ENCODE measurements at places on chromosomes 4 and X. TPM values are rescaled to one million over a fixed set of nuclear protein-coding genes. Genes with fewer than 3 reads are reported as not detected.

DNA sequence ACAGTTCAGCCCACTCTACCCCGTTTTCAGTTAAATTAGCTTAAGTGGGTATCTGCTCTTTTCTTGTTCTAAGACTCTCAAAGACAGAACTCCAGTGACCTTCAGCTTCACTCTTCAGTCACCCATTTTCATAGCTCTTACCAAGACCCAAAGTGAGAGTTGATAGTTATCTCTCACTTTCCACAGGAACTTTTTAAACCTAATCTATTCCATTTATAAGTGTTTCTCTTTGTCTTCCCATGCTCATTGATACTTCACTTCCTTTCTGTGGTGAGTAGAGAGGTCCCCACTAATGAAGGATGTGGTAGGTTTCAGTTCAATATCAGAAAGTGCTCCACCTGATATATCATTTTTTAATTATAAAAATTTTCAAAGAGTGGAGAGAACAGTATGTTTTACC lies 33.4 kb downstream of the COX18 start:
- DNase-seq = no peak

DNA sequence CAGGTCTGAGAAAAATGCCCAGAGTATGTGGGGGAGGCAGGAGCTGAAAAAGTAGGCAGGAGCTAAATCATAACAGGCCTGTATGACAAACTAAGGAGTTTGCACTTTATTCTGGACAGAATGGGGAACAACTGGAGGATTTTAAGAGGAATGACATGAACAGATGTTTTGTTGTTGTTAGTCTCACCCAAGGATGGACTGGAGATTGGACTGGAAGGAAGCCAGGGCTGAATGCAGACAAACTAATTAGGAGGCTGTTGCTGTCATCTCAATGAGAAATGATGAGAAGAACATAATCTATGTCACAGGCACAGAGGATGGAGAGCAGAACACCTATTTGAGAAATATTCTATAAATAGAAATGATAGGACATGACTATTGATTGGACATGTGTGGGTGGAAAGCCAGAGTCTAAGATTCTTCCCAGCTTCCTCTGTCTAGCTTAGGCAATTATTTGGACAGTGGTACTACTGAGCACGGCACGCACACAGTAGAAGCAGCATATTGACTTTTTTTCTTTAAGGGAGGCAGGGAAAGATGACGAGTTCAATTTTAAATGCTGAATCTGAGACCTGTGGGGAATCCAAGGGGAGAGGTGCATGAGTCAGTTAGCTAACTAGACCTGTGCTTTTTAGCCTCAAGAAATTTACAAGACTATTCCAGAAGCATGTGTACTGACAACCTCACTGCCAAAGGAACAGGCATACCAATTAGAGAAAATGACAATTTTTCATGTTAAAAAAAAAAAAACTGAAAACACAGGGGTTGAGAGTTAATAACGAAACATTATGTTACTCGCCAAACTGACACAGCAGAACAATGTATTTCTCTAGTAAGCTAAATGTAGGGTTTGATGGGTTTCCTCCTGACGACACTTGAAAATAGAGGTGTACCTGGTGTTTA lies 963 bp upstream of the USO1 start:
- DNase-seq = no peak

GRCh38 chr4:18937080-18937479 lies 915.5 kb upstream of the LCORL start:
- DNase-seq = no peak

DNA sequence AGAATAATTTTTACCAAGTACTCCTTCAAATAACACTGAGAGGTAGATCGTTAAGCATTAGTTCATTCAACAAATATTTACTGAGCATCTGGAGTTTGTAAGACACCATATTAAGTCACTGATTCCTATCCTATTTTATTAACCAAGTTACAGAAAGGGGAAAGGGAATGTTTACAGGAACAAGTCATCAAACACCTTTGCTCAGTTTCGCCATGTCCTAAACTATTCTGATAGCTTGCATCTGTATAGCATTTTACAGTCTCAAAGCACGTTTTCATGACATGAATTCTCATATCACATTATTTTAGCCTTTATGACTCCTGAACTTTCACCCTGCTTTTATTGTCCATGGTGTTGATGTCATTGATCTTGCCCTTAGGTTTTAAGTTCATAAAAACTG lies 89.2 kb downstream of the AREG start:
- no peak for DNase-seq

DNA sequence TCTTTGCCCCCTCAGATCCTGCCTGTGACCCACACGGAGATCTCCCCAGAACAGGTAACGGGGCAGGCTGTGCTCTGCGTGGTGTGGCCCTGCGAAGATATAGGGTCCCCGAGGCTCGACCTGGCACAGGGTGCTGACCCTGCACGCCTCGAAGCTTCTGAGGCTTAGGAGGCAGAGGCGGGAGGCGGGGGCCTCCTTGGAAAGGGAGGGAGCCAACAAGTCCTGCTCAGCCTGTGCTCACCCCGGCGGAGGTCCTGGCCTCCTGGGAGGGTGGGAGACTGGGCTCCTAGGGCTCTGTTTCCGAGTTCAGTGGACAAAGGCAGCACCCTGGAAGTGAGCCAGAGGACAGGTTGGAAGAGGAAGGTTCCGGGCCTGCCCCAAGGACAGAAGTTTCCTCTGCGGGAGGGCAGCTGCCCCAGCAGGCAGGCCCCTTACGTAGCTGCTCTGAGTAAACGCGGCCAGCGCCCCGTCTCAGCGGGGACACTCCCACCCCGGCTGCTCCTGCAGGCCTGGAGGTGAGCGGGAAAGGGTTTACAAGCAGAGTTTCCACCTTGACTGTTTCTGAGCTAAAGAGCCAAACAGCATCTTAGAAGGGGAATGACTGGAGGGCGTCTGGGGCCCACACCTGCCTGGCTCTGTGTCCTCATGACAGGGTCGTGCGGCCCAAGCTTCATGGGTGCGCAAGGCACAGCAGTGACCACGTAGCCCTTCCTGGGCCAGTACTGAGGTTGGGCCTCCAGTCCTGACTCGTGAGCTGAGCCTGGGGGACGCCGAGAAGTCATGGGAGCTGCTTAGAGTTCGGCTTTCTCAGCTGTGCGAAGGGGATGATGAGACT lies 16.1 kb downstream of the TMEM175 start:
- DNase-seq = no peak

- DNase-seq = no peak
These were observed 45.9 kb upstream of the ALG13 start for GRCh38 chrX:111634823-111635729.

DNA sequence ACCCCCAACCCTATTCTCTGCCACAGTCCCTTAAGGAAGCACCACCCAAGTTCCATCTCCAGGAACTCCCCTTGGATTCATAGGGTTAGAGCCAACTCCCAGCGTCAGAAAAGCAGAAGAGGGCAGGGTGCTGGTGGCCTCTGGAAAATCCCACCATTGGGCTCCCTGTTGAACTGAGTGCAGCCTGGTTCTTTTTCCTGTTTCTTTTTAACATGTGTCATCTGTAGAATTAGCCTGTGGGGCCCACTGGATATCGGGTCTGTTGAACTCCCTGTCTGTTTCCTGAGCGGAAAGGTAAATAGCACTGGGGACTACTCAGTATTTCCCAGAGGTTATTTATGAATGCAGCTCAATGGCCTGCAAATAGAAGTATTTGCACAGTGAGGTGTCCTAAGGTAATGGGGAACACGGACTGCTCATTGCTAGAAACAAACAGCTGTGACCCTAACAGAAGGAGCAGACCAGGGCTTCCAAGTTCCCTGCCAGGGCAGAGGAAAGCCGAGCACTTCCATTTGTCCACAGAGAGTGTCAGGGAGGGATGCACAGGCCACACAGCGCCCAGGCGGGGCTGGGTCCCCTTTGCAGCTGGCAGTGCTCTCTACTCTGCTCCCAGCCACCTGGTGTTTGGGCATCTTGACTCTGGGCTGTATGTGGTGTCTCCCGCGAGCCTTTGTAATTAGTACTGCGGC lies 102.6 kb downstream of the FHDC1 start:
- no peak for DNase-seq

DNA sequence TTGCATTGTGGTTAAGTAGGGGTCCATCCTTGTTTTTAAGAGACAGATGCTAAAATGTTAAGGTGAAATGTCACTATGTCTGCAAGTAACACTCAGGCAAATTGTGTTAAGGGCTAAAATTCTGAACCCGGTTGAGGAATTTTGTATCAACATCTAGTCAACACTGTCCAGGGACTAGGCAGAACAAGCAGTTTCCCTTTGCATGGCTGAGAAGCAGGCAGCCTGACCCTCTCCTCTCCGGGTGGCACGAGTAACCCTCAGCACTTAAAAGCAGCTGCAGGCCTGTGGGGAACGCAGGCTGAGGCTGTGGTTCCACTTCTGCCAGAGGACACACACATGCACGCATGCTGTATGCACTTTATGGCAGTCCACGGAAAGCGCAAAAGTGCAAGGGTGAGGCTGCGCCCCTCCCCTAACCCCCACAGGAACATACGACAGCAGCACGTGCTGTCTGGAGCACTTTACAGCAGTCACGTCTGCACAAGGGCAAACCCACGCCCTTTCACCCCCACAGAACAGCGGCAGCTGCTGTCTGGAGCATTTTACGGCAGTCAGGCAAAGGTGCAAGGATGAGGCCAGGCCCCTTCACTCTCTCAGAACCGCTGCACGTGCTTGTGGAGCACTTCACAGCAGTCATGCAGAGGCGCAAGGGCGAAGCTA lies 619 bp upstream of the MPC1L start:
- no peak for DNase-seq

- peak; percentile 60 for DNase-seq
These were observed 334 bp upstream of the POU4F2 start for GRCh38 chr4:146638333-146638785.

GRCh38 chrX:132968296-132968949 lies 10.0 kb upstream of the HS6ST2 start:
- no peak for DNase-seq

- DNase-seq = no peak
These were observed 47.9 kb downstream of the RGS12 start for GRCh38 chr4:3340700-3341083.

- no peak for DNase-seq
These were observed 335.9 kb upstream of the AR start for GRCh38 chrX:67207912-67208311.

GRCh38 chr4:103451341-103451740 lies 253.2 kb upstream of the CENPE start:
- DNase-seq = no peak

DNA sequence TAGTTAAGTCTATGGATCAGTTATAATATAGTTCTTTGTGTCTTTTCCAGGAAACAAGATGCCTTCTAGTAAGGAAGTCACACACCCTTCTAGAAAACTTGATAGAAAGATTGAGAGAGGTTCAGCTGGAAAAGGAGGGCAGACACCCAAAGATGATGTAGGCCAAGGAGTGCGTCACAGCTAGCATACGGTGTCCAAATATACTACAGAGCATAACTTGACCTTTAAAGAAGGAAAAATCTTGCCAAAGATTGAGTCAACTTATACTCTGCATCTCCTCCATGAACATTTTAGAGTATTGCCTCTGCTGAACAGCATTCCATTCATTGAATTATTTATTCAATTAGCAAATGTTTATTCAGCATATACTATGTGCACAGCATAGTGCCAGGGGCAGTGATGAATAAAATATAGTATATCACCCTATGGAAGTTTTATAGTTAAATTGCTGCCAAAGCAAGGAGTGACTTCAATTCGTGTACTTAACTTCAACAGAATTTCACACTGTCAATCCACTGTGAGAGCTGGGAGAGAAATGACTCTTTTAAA lies 51.9 kb upstream of the SLC6A14 start:
- no peak for DNase-seq

DNA sequence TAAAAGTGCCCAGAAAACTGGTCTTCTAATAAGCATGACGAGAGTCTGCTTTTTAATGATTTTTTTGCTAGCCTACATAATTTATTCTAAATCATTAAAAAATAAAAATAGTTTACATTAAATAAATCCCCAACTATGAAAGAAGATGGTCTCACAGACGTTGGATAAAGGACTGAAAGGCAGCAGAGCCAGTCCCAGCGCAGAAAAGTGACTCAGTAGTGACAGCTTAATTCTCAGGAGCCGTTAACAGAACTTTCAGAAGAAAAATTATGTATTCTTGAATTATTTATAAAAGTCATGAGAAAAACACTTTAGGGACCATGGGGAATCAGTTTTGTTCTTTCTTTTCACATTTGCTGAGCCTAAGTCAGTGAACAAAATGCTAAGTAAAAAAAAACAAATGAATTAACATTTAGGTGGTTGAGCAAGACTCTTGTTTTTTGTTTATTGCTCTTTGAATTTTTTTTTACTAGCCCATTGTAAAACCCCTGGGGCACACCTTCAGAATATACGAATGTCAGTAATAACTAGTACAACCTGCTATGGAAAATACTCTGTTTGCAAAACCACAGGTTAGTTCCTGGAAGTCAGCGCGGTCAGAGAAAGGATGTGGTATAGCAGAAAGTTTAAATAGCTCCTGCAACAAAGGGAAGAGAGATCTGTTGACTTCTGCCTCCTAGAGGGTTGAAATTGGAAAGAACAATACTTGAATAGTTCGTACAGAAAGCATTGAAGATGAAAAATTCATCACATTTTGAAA lies 50.4 kb upstream of the CCDC160 start:
- no peak for DNase-seq

- no peak for DNase-seq
These were observed 28.7 kb upstream of the FAT1 start for GRCh38 chr4:186752325-186752724.

- DNase-seq = no peak
These were observed 293.2 kb upstream of the LCORL start for GRCh38 chr4:18314731-18315130.

GRCh38 chr4:117821834-117822233 lies 212.5 kb upstream of the NDST3 start:
- no peak for DNase-seq

- no peak for DNase-seq
These were observed 93.3 kb downstream of the RASGEF1B start for GRCh38 chr4:81378386-81378785.

DNA sequence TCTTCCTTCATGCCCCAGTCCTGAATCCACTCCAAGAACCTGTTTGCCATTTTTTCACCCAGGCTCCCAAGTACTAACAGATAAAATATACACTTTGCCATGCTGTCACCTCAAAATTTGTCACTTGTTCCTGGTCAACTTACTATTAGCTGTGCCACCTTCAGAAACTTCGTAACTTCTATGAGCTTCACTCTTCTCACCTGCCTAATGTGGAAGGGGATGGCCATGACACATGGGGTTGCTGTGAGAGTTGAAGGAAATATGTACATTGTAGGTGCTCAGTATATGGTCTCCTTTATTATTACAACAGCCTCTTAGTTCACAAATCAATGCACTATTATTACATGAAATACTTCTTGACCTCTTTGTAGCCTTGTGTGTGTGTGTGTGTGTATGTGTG lies 10.4 kb downstream of the TMSB4X start:
- no peak for DNase-seq

- DNase-seq = no peak
These were observed 29.9 kb downstream of the HMX1 start for GRCh38 chr4:8841678-8842268.

The PAK3 gene
- 0.61 TPM for total RNA-seq

The SMIM10L2A gene
- 1.8 TPM for total RNA-seq

The PPARGC1A gene
- total RNA-seq = not detected

The MGAT4D gene
- total RNA-seq = not detected

The FAM53A gene
- 3.1 TPM for total RNA-seq

The TKTL1 gene
- not detected for total RNA-seq

The USP17L17 gene
- not detected for total RNA-seq

The SLC38A5 gene
- total RNA-seq = 112 TPM

The IRS4 gene
- total RNA-seq = not detected

The SULT1E1 gene
- 16.0 TPM for total RNA-seq

The DCAF4L1 gene
- 0.26 TPM for total RNA-seq

The GCNA gene
- total RNA-seq = 3.0 TPM

The LGI2 gene
- total RNA-seq = not detected

The SLC6A8 gene
- 41.4 TPM for total RNA-seq

The TBC1D8B gene
- total RNA-seq = 0.41 TPM

The ADAM29 gene
- total RNA-seq = not detected

Data from A673 (cell line).